DMS153 (cell line): ENCODE measurements at places on chromosomes 5 and 9.

DNA sequence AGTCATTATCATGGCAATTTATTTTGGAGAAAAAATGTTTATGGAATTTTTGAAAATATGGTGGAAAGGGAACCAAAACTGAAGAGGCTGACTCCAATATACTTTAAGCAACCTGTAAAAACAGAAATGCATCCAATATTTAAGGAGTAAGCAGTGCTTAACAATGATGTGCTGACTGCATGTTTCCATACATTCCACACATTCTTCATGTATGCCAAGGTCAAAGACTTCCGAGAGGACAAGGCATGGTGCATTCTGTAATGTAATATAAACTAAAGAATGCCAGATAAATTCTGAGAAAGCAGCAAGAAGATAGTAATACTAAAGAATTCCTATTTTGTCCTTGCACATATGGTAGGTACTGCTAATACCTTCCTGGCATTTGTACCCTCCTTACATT, 2015.9 kb upstream of the CDH9 start:
- DNase-seq, result no peak

- no peak for DNase-seq
Observed at GRCh38 chr5:74098941-74099340, 472.9 kb downstream of the ARHGEF28 start.

DNA sequence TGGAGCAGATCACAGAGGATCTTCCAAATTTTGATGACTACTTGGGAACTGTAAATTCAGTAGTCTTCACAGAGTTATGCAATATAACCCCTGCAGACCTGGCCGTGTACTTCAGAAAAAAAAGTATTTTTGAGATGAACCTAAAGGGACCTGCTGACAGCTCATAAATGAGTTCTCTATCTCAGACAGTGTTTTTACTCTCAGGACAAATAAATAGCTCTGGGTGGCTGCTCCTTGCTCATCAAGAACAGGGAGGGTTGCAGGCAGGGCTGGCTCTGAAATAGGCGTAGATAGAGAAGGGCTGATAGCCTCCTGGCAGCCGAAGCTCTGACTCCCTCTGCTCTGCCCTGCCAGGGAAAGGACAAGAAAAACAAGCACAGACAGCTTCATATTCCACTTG, 64.8 kb downstream of the PLAC8L1 start:
- DNase-seq, result no peak

GRCh38 chr9:119483153-119483552, 113.9 kb upstream of the BRINP1 start:
- no peak for DNase-seq

- no peak for DNase-seq
Observed at GRCh38 chr9:69745716-69746437, 13.9 kb downstream of the PTAR1 start.

DNA sequence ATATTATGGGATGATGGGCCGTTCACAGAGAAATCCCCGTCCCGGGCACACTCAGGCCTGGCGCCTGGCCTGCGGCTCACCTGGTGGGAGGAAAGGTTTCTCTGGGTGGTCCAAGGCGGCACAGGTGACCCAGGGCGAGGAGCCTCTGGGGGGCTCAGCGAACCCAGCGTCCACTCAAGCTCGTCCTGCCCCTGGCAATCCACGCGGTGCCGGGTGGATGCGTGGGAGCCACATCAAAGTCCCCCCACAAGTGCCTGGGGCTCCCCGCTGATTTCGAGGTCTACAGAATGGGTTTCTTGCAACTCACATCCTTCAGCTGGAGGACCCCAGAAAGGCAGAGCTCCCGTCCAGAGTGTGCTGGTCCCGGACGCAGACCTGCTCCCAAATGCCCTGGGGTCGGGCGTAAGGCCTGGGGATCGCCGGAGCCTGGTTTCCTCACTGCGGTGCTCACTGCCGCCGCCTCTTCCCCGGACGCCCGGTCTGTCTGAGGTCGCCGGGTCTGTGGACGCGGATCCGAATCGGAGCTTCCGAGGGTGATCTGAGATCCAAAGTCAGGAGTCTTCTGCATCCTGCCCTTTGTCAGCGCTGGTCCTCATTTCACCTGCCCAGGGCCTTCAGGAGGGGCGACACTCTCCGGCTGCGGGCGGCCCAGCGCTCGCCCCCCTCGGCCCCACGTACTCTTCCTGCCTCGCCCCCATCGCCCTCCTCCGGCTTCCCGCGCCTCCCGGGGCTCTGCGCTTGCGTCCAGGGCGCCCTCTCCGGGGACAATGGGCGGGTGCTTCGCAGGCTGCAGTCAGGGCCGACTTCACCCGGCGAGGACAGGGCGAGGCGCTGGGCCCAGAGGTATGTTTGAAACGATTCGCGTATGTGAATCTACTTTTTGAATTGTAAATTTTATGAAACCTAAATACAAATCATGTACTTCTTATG, 20.0 kb upstream of the RUFY1 start:
- DNase-seq, result peak; percentile 41

DNA sequence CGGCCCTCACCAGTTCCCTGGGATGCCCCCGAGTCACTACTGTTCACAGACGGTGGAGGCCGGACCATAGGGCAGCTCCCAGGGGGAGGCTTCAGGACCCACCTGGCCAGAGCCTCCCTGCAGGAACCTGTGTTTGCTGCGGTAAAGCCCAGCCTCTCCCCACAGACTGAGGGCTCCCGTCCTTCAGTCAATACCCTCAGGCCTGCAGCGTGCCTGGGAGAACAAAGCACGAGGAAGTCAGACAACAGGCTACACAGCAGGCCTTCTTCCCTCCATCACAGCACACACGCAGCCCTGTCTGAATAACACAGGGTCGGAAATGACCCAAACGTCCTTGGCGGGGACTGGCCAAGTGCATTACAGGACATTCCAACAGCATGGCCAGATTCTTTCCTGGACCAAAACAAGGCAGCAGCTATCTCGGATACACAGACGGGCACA, 34.4 kb downstream of the COL23A1 start:
- DNase-seq, result no peak

DNA sequence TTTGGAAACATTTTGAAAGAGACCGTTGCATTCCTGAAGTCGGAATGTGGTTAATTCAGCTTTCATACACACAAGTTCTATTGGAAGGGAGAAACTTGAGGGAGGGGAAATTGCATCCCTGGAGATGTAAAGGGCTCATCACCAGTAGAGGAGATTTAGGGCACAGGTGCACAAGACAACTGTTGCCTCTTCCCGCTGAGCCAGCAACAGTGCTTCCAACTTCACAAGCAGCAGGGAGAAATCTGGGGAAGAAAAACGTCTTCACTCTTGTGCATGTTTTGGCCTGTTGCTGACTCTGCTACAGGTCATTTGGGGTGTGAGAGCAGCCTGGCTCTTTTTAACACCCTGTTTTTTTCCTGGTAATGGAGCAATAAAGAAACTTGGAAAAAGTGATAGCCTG, 277.9 kb downstream of the GAS1 start:
- no peak for DNase-seq

DNA sequence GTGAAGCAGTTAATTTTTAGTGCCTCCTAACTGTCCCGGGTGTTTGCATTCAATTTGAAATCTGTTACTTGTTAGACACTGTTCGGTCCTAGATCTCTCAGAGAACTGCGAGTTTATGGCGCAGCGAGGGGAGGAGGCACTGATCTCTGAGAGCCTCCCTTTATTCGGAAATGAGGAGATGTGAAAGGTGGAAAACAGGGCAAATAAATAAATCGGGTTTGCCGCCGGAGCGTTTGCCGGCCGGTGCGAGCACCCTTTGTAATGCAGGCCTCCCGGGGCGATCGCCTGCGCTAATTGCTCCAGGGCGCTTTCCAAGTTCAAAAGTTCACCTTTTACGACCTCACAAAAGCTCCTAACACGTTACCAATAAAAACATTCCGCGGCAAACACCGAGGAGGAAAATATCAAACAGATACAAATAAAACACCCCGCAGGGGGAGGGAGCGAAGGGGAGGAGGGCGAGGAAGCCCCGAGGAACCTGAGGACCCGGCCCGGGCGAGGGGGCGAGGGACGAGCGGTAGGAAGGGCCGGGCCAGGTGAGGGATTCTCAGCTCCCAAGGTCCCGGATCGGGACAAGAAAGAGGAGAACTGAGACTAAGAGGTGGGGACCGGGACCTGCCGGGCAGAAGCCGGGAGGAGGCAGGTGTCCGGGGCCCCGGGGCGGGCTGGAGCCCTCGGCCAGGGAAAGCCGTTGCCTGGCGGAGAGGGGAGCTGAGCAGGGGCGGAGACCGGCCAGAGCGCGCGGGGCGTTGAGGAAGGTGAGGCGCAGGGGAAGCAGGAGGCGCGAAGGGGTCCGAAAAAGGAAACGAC, 1.4 kb downstream of the NR6A1 start:
- DNase-seq, result peak; percentile 52

DNA sequence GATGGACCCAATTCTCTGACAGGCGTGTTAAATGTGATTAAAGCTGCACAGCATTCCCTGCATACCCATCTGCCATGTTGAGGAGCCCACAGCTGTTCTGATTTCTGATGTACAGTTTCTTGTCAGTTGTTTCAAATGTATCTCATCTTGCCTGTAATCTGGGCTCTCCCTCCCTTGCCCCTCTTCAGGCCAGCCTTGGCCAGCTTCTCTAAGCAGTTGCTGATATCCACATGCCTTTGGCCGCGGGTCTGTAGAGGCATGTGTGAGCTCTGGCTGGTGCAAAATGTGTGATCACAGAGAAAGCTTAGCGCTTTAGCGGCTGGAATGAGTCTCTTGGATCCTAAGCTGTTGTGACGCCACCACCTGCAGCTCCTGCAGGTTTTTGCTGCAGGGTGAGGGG, 332.0 kb downstream of the MLLT3 start:
- no peak for DNase-seq

DNA sequence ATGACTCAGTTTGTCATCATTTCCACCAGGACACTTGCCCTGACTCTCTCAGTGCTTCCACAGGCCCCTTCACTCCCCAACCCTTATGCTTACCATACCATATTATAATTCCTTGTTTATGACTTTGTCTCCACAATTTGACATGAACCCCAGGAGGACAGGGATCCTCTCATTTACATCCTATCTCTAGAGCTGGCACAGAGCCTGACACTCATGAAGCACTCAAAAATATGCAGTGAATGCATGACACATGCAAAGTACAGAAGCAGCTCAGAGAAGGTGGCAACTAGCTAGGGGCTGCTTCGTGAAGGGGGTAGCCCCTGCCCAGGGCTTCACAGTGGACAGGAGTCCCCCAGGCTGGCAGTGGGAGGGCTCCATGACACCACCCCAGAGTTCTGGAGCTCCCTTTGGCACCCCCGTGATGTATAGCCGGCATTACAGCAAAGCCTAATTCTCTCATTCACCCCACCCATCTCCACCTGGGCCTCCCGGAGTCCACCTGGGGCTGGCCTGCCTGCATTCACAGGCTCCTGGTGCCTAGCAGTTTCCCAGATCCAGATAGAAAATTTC, 112.0 kb upstream of the SPOCK1 start:
- no peak for DNase-seq

DNA sequence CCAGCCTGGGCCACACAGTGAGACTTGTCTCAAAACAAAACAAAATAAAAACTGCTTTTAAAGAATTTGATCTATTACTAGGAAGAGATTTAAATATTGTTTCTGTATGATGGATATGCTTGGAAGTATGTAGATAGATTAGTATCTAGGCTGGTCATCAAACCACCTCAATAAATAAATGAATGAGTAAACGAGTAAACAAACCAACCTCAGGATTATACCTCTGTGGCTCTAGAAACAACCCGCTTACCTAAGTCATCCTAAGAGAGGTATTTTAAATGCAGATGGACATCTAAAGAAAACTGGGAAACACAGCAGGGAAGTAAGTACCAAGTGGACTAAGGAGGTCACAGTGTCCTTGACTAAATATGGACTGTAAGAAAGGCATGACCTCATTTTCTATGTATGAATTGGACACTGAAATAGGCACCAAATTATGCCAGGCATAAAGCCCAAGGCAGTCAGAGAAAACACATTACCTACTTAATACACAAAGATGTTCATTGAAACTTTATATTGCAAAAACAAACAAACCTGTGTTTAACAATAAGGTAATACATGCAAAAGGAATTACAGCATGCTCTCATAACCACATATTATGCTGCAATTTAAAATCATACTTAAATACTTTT, 7.3 kb downstream of the ANKH start:
- DNase-seq, result no peak
